ENCODE measurements at places on chromosomes 2 and 18.
A peak's percentile ranks its signal among the peaks of the same experiment; 100 is the strongest.

DNA sequence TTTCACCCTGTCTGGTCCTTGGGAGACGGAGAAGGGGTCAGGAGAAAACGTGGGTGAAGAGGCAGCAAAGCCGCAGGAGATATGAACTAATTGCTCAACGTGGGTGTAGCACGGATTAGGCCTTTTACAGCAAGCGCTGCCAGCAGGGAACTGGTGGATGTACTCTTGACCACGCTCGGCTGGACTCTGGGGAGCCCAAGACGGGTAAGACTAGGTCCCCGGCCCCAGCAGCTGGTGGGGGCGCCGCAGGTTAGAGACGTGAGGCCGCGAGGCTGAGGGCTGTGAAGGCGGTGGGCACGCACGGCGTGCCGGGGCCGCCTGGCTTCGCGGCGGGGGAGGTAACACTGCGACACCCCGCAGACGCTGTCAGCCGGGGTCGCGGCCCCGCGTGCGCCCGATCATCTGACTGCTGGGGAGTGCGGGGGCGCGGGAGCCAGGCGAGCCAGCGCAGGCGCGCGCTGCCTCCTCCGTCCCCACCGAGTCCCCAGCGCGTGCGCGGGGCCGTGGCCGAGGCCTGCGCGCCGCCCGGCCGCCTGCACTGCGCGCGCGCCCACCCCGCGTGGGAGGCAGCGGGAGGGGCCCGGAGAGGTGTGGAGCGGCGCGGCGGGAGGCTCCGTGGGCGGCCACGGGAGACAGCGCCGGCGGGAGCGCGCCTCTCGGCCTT is at the start of gene CLIP4:
Gene CLIP4 (plus strand): TSS at position 470 of the 664 bp plus-strand sequence. CDS start 5,974 bp downstream, outside the sequence.
- peak; percentile 68 for DNase-seq

GRCh38 chr2:24840962-24841945 is 48.0 kb downstream of the CENPO start:
- DNase-seq = no peak

- no peak for DNase-seq
These were observed 20.7 kb downstream of the TMEM178A start for GRCh38 chr2:39686456-39686855.

DNA sequence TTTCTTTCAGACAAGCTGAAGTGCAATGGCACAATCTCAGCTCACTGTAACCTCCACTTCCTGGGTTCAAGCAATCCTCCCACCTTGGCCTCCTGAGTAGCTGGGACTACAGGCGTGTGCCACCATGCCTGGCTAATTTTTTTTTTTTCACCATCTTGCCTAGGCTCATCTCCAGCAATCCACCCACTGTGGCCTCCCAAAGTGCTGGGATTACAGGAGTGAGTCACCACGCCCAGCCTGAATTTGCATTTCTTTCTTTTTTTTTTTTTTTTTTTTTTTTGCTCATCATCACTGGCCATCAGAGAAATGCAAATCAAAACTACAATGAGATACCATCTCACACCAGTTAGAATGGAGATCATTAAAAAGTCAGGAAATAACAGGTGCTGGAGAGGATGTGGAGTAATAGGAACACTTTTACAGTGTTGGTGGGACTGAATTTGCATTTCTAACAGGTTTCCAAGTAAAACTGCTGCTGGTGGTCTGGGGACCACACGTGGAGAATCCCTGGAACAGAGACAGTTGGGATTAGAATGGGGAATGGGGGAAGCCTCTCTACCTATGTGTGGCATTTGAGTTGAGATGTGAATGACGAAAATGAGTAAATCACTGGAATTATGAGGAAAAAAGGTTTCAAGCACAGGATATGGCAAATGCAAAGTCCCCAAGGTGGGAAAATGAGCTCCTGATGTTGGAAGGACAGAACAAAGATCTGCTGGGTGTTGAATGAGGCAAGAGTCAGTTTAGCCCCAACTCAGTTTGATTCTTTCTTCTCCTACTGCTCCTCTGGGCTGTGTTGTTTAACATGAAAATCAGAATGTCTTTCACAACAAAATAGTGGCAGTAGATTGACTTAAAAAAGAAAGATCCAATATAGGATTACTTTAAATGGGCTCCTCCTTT is 88.8 kb upstream of the MAP4K4 start:
- no peak for DNase-seq

GRCh38 chr2:97617911-97618310 is 28.0 kb upstream of the COX5B start:
- no peak for DNase-seq
